ENCODE measurements at places on chromosomes 2 and 18. TPM values are rescaled to one million over a fixed set of nuclear protein-coding genes. Genes with fewer than 3 reads are reported as not detected.

DPYSL5 gene
- total RNA-seq = not detected

PRKAG3 gene
- total RNA-seq = not detected

DNA sequence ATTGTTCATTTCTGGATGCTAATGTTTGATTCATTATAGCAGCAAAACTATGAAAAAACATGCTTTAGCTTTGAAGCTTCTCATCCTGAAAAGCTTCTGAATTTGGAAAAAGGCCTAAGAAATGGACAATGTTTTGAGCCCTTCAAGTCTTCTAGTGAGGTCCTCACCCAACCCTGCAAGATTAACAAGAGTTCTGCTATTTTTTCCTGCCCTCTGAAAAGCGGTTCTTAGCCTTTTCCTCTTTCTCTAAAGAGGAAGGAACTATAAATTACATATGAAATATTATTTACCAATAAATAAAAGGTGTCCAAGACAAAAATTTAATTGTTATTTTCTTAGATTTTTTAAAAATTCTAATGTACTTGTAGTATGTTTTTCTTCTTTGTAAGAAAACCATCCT, 19.9 kb upstream of the CDH19 start:
- no peak for DNase-seq

DNA sequence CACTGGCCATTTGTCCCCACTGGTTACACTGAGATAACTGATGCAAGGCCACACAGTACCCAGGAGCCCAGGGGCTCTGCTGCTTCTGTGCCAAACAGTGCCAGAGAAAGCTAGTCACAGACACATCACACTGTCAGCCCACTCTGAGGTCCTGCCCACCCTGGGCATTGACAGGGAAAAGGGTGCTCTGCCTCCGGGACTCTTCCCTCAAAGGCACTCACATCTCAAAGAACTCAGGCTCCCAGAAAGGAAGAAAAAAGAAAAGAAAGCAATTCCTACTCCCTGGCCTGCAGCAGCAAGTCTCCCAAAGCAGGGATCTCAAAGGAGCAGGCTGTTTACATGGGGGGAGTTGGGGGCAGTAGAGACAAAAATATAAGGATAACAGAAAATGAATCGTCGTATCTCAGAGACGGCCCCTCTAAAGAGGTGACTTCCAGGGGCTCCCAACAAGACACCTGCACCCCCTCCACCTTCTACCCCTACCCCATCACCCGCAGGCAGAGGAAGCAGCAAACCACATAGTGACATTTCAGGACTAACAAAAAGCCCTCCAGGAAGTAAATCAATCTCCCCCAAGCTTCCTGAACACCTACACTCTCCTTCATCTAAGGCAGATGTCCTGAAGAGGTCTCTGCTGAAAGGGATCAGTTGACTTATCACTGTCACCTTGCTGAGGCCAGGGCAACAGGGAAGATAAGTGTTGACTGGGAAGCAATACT, 247.6 kb downstream of the TNS1 start:
- DNase-seq = no peak

- no peak for DNase-seq
These were observed 11.6 kb upstream of the TBC1D8 start for GRCh38 chr2:101162561-101163330.

DNA sequence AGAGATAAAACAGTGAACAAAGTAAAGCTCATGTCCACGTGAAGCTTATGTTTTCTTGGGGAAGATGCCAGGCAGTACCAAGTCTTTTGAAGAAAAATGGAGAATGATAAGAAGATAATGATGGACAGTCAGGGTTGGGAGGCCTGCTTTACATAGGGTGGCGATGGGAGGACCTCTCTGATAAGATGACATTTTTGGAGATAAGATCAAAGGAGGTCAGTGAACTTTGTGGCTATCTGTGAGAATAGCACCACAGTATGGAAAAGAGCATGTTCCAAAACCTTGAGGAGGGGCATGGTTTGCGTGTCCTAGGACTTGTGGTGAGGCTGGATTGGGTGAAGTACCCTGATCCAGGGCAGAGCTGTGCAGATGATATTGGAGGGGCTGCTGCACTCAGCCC, 461.7 kb upstream of the NRP2 start:
- DNase-seq = no peak

DNA sequence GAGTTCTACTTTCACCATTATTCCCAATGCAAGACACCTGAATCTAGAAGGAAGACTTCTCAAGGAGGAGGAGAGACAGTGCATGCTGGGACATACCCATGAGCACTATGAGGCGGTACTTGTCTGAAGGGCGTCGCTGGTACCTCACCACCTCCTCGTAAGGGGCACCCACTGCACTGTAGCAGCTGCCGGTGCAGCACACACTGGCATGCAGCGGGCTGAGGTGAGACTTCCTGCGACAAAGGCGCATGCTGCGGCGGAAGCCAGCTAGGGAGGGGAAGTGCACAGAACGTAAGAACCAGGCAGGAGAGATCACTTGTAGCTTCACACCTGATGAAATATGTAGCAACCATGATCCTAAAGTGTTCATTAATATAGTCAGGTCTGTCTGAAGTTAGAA, 12.8 kb upstream of the TMEM237 start:
- no peak for DNase-seq

GRCh38 chr2:36357847-36358659, 2.5 kb downstream of the CRIM1 start:
- peak; percentile 71 for DNase-seq

DNA sequence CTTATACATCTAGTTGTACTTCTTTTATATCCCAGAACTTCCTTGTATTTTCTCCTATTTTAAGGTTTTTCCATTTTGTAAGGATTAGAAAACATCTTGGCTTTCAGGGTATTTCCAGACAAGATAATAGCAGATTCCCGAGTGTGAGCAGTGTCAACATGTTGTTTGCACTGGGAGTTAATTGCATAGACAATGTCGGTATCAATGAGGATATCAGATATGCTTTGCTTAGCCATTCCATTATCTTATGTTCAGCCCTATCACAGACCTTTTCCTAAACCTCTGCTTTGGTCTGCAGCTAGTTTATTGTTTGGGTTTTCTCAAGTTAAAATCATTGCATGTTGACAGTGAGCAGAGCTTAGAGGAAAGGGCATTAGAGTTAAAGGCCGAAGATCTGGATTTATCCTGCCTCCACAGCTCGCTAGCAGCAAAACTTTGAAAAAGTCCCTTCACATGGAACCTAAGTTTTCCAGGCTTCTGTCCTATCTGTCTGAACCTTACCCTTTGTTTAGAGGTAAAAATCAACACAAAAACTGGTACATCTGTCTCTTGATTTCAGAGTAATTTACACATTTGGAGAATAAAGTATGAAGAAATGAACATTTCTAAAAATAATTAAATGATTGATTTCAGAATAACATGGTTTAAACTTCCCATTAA, 355.4 kb downstream of the KIAA1328 start:
- no peak for DNase-seq
